Nasal cavity respiratory epithelium epithelial cell of viscerocranial mucosa (primary cell): ENCODE measurements at places on chromosomes 2 and 18. TPM values are rescaled to one million over a fixed set of nuclear protein-coding genes. Genes with fewer than 3 reads are reported as not detected.

NEB gene
- 0.68 and 3.3 TPM in 2 replicates for total RNA-seq

RGPD8 gene
- total RNA-seq = 10.3 and 15.4 TPM in 2 replicates

LCT gene
- total RNA-seq = 0.07 TPM in 1 of 2 replicates, not detected in the other

SH2D6 gene
- under 0.01 and 0.28 TPM in 2 replicates for total RNA-seq

PAIP2B gene
- 3.1 and 5.3 TPM in 2 replicates for total RNA-seq

RIT2 gene
- not detected in 2 replicates for total RNA-seq

SCRN3 gene
- 18.5 and 35.9 TPM in 2 replicates for total RNA-seq

SUMO1 gene
- total RNA-seq = 79.6 and 121 TPM in 2 replicates

EIF5B gene
- total RNA-seq = 24.3 and 58.0 TPM in 2 replicates

DSG4 gene
- under 0.01 TPM in 1 of 2 replicates, not detected in the other for total RNA-seq

CD302 gene
- total RNA-seq = under 0.01 and 0.50 TPM in 2 replicates

IL37 gene
- total RNA-seq = not detected in 2 replicates

CNGA3 gene
- not detected in 2 replicates for total RNA-seq

CNDP1 gene
- total RNA-seq = not detected in 2 replicates

DLX1 gene
- total RNA-seq = 0.14 and 0.68 TPM in 2 replicates

SERPINB3 gene
- total RNA-seq = 32.5 and 258 TPM in 2 replicates
